ENCODE measurements at places on chromosomes 12 and 14.

- no peak for DNase-seq
Measured at GRCh38 chr12:117521867-117522266, 160.4 kb upstream of the NOS1 start.

DNA sequence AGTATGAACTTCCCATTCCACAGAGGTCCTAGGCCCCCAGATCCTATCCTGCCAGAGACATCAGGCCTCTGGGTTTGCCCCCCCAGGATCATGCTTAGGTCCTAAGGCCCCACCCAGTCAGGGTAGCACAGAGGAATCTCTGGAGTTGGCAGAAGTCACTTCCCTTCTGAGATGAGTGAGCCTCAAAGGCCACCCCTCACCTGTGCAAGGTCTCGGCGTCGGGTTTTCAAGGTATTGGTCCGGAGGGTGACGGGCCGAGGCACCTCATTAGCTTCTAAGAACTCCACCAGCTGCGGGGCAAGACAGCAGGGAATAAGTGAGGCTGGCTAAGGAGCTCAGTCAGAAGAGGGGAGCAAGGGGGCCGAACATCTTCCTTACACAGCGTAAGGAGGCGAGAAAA lies 5.2 kb downstream of the NOP2 start:
- no peak for DNase-seq

DNA sequence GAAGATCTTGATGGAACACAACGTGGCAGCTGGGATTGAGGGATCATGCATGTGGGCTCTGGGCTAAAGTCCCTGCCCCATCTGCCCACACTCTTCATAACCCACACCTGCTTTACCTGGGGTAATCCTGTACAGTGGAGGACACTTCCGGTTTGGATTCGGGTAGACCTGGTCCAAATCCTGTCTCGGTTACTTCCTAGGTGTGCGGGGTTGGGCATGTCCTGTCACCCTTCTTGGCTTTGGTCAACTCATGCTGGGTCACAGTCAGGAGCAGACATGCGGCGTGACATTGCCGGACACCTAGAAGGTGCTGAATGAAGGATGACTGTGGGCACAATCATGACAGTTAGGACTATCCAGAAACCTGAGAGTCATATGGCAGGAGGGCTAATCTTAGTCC lies 30.7 kb upstream of the WSCD2 start:
- no peak for DNase-seq

GRCh38 chr14:59044707-59045106 lies 143.8 kb upstream of the DAAM1 start:
- no peak for DNase-seq

- DNase-seq: no peak
Measured at GRCh38 chr14:64405295-64405694, 17.1 kb downstream of the MTHFD1 start.

DNA sequence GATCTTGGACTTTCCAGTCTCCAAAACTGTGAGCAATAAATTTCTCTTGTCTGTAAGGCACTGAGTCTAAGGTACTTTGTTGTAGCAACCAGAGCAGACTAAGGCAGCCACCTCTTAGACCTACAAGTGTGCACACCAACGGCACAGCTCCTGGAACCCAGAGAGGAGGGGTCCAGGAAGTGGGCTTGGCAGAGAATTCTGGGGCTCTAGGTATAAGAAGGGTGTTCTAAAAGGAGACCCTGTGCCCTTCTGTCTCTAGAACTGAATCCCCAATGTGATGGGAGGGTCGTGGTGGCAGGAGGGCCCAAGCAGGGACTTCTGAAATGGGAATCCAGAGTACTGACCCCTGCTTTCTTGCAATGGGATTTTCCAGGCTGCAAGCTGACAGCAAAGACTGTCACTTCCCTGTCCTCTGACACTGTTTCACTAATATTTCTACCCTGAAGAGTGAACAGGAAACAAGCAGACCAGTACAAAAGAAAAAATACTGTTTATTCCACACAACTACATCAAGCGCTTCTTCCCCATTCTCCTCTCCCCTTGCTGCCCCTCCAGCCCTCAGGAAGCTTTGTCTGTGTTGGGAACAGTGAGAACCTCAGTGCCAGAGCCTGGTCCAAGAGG lies 13.6 kb upstream of the TFCP2 start:
- DNase-seq: no peak

- DNase-seq: no peak
Measured at GRCh38 chr14:85533861-85534291, 3.9 kb downstream of the FLRT2 start.

- peak; percentile 66 for DNase-seq
Measured at GRCh38 chr14:36070031-36070719, 106.3 kb downstream of the PTCSC3 start.

GRCh38 chr14:57491640-57492039 lies 2.0 kb downstream of the CCDC198 start:
- no peak for DNase-seq

DNA sequence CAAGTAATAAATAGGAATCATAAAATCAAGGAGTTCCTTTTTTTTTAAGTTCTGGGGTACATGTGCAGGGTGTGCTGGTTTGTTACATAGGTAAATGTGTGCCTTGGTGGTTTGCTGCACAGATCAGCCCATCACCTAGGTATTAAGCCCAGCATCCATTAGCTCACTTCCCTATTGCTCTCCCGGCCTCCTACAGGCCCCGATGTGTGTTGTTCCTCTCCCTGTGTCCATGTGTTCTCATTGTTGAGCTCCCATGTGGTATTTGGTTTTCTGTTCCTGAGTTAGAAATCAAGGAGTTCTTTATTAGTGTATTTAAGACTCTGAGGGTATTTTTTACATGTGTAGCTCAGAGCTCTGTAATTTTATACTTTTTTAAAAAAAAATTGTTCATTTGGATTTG lies 86.0 kb downstream of the SCFD1 start:
- DNase-seq: no peak

DNA sequence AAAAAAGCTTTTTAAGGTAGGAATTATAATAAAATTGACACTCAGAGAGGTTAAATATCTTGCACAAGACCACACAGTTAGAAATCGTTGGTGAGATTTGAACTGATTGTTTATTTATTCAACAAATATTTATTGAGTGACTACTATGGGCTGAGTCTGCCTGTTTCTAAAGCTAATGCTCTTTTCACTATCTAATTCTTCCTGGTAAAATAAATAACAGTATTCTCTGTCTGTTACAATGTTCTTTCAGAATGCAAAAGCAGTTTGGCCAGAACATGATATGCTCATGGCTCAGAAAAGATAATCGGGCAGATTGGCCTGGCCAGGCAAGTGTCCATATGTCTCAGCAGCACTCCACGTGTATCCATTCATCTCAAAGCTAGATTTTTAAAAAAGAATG lies 82.0 kb downstream of the BTG1 start:
- no peak for DNase-seq

GRCh38 chr12:132197581-132198354 lies 53.5 kb downstream of the NOC4L start:
- DNase-seq: no peak

GRCh38 chr14:42370056-42370455 lies 763.4 kb downstream of the LRFN5 start:
- no peak for DNase-seq

GRCh38 chr12:32139064-32139421 lies 32.4 kb downstream of the BICD1 start:
- DNase-seq: no peak

- DNase-seq: peak; percentile 54
Measured at GRCh38 chr12:51593539-51593938, 2.5 kb downstream of the SCN8A start.

GRCh38 chr14:87205811-87206210 lies 787.2 kb downstream of the GALC start:
- no peak for DNase-seq

GRCh38 chr12:99618657-99619056 lies 28.9 kb upstream of the GARIN6 start:
- DNase-seq: no peak

DNA sequence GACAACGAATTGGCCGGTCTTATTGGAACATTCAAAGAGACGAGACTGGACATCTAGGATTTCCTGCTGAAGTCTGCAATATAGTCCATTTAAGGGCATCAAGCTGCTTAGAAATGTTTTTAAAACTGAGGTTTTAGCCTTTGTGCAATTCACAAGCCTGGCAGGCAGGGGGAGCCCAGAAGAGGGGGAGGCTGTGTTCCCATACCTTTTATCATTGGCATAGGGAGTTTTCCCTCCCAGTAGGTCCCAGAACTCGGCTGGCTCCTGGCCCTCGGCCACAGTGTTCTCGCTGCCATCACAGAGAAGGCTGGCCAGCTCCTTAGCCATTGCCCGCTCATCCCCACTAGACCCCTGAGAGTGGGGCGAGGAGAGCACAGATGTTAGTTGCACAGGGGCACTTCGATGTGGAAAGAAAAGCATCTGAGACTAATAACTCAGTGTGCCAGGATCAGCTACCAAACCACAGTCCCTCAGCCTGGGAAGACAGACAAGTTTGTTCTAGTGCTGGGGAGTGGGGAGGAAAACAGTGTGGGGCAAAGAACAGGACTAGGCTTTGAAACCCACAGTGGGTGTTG lies 15.1 kb downstream of the AVIL start:
- DNase-seq: peak; percentile 44

DNA sequence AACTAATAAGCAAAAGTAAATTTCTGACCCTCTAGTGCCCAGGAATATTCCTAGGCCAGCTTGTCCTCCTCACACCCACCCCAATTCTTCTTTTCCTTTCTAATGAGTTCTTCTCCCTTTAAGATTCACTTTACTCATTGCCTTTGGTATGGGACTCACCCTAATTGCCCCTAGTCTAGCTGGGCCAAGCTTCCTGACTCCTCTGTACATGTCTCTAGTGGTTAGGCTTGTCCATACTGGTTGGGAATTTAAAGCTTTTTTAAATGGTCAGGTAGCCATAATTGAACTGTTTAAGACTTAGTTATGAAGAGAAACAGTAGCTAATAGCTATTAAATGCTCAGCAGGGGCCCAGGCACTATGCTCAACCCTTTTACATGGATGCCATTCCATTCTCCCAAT lies 248.2 kb downstream of the C12orf42 start:
- no peak for DNase-seq

DNA sequence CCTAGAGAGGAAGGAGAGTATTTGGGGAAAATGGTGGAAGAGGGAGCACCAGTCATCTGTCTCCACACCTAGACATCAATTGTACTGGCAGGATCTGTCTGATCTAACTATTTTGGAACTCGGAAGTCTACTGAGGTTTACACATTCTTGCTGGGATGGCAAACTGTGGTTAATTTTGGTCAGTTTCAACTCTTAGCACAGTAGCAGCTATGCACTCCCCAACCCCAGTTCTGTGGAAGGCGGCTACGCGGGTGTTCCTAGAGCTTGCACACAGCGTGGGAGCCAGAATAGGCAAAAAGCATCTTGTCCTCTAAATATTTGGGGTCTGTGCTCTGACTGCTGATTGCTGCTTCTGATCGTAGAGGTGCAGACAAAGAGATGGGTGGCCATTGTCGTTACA lies 33.8 kb downstream of the TECPR2 start:
- no peak for DNase-seq

- DNase-seq: no peak
Measured at GRCh38 chr12:128012110-128012509, 254.9 kb upstream of the TMEM132C start.

DNA sequence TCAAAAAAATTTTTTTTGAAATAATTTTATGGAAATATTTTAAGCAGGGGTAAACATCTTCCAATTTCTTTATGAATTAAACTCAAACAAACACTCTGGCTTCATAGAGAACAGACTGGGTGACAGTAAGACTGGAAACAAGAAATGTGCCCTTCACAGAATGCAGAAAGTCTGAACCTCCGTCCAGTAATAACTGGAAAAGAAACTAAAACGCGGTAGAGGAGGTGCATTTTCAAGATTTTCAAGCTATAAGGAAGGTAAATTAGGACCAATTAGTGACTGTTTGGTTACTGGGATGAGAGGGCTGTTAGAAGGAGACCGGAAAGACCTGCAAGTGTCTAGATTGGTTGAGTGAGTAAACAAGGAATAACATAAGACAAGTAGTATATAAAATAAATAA lies 245.7 kb downstream of the CEP128 start:
- no peak for DNase-seq

DNA sequence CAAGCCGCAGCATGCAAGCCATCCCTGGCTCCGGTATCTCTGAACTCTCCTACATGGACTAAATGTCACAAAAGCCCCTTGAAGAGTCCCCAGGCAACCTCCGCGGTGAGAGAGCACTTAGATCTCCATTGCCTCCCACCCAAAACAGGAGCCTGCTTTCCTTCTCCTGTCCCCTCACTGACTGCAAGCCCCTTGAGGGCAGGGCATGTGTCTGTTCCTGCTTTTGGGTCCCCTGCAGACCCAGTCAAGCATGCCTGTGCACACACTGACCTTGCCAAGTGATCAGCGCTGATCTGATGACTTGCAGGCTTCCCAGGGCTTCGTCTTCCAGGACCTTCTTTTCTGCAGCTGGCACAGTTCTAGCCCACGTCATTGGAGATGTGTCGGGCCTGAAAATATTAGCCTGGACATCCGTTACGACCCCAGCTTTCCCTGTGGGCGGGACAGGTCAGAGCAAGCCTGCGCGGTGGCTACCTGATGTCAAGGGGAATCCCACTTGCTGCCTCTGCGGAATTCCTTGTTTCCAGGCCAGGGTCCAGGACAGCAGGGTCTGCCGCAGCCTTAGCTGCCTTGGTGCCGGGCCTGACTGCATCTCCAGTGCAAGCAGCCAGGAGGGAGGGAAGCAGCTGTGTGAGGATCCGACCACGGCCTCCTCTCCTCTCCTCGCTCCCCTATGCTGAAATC lies 92.5 kb downstream of the FBXL14 start:
- no peak for DNase-seq

DNA sequence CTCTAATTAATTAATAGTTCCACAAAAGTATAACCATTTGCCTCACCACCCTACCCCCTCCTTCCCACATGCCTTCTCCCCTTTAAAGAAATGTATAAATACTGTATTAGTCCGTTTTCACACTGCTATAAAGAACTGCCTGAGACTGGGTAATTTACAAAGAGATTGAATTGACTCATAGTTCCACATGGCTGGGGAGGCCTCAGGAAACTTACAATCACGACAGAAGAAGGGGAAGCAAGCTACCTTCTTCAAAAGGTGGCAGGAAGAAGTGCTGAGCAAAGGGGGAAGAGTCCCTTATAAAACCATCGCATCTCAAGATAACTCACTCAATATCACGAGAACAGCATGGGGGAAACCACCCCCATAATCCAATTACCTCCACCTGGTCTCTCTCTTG lies 8.2 kb upstream of the RESF1 start:
- no peak for DNase-seq

DNA sequence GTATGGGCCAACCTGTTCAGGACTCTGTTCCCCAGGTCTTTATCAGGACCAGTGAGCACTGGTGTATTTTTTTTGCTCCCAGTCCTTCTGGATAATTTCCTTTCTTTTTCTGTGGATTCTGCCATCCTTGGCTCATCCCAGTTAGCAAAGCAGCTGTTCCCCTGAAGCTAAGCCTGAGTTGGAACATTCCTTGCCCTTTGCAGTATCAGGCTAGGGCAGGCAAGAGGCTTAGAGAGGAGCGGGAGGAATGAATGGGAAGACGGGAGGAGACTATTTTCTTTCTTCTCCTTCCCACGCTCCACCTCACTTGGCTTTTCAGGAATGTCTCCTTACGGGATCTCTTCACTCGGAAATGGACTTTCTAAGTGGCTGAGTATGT lies 29.2 kb downstream of the ERG28 start:
- DNase-seq: no peak

All from LoVo (cell line).